SK-N-DZ (cell line): ENCODE measurements at places on chromosomes 3 and 15.

GRCh38 chr3:151838574-151839312 lies 24.8 kb downstream of the AADAC start:
- peak; percentile 80 for DNase-seq

- DNase-seq, result no peak
Measured at GRCh38 chr3:154616298-154616697, 186.3 kb upstream of the GPR149 start.

DNA sequence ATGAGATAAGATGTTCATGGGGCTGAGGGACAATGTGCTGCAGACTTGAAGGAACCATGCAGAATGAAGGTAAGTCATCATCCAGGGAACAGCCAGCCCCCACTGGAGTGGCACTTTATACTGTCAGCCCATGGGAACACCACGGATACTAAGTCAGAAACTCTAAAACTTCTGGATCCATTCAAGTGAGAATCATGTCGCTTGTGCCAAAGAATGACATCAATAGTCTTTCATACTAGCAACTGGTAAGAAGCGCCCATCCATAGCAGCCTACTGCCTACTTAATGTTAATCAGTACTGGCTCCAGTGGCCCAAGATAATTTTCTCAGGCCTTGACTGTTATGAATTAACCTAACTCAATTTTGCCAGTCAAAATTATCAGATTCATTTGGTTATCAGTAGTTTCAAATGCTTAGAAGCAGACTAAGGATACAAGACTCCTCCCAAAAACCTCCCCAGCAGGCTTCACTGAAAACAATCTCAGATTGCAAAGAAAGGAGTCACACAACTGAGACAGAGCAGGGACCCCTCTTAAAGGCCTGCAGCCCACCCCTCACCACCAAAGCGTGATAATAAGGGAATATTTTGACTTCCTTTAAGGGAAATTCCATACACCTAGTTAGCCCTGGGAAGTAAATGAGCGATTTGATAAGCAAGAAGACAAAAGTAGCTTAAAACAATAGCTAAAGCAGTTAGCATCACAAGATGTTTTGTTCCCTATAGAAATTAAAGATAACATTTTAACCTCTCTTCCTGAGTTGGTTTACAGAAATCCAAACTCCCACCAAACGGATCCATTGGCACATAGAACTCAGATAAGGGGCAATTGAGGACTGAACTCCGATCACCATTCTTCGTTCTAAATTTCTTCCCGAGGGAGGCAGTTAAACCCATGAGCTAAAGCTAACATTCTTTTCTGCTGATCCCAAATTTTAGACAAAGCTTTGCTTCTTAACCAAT lies 98.8 kb downstream of the TGFBR2 start:
- DNase-seq, result no peak

- no peak for DNase-seq
Measured at GRCh38 chr3:121542924-121543323, 2.9 kb downstream of the POLQ start.
